ENCODE measurements at places on chromosomes 6 and 20.

- DNase-seq, result peak; percentile 33
Measured at GRCh38 chr6:68876792-68877493, 241.9 kb downstream of the ADGRB3 start.

- DNase-seq, result no peak
Measured at GRCh38 chr6:151637814-151638213, 144.0 kb downstream of the CCDC170 start.

DNA sequence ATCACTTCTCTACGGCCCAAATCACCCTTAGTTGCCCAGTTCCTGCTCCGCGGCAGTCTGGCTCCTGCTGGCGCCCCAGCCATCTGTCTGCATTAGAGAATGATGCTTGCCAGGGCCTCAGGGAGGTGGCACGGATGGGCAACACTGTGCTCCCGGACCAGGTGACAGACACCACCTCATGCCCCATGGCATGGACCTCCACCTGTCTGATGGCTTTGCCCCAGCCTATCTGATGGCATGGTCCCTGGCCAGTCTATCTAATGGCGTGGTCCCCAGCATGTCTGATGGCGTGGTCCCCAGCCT lies 18.8 kb upstream of the MRGBP start:
- DNase-seq, result no peak

- DNase-seq, result no peak
Measured at GRCh38 chr20:38346247-38346651, at the start of gene LBP. Gene LBP (plus strand): TSS chr20:38346482. CDS start chr20:38346517, 35 bp downstream.

DNA sequence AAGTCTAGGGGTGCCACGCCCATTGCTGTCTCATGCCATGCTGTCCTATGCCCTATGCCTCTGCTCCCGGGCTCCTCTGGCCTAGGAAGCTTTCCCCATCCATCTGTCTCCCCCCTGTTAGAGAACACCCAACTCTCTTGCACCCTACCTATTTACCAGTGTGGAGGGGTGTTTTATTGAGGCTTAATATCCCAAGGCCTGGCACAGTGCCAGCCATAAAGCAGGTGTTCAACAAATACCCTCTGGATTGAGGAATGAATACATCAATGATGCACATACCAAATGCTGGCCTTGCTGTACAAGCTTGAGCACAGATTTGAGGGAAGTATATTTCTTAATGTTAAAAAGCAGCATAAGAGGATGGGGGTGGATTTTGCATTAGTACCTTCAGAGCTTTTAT lies 38.3 kb downstream of the METTL24 start:
- DNase-seq, result no peak

DNA sequence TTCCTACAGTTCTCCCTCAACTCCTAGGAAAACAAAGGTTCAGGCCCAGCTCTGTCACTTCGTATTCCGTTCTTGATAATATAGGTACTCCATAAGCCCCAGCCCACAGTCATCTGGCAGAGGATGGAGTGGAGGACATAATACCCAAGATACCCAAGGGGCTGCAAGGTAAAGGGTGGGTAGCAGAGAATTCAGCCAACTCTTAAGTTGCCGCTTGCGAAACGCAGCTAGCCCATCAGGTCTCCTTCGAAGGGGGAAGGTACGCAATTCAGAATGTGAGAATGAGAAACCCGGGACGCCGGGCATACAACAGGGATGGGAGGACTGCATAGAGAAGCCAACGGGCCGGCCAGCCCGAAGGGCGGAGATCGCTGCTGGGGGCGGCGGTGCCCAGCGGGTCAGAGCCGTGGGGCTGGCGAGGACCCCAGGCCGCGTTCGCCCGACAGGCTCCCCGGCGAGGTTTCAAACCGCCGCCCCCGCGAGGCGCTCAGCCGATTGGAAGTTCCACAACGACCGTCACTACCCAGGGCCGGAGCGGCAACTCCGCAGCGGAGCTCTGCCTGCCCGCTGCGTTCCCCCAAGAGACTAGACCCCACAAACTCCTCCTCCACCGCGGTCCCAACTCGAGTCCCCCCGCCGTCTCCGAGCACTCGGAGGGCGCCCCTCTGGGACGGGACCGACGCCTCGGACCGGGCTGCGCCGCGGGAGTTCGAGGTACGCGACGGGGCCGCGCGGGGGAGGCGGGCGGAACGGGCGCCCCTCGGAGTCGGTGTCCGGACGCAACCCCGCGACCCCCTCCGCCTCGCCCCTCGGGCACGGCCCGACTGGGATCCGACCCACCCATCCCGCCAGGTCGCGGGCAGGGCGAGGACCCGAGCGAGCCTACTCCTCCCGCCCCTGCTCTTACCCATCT lies 911 bp downstream of the CDK19 start:
- peak; percentile 78 for DNase-seq

DNA sequence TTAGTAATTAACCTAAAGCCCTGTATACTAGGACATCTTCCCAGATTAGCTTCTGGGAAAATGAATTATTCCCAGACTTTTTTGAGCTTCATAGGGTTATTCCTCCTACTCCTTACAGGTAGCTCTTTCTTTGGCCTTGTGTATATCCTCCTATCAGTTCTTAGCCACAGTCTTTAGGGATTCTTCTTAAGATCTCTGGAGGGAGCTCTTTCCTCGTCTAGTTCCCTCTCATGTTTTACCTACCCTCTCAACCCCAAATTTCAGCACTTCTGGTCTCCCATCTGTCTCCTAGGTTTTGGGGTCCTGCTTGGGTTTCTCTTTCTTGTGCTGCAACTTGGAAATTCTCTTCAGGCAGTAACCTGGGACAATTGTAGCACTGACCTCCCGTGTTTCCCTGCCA lies 46.4 kb upstream of the SLC35B3 start:
- no peak for DNase-seq

DNA sequence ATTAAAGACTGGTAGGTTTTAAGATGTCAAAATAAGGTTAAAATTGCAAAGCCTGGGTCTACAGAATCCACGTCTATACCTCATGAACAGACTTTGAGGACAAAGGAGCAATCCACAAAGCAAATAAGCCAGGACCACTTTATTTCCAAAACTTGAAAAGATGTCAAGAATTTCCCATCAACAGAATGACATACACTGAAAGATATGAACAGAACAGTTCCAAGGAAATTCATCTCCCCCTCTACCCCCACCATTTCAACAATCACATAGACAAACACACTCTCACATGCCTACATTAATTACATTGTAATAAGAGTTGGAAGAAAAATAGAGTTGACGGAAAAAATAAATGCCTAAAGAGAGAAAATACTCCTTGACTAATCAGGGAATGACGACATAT lies 45.2 kb upstream of the NHSL1 start:
- no peak for DNase-seq

GRCh38 chr20:34512266-34512954 lies 3.8 kb upstream of the DYNLRB1 start:
- DNase-seq, result peak; percentile 42

GRCh38 chr6:122399348-122400120 lies at the start of gene HSF2:
Gene HSF2 (plus strand): TSS chr6:122399652. CDS start chr6:122399738, 86 bp downstream.
- DNase-seq, result peak; percentile 100

DNA sequence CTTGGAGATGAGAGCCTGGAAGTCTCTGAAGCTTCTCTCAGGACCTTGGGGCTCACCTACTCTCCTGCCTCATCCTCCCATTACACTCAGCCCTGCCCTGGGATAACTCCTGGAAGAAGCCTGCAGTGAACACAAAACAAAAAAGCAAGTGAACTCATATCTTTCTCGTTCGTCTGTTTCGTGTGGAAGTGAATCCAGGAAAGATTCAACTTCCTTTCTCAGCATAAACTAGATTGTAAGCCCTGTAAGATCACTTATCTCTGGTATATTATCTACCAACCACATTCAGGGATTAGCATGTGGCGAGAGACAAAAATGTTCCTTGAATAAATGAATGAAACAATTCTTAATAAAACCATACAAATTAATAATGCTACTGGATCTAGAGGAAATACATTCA lies 36.5 kb upstream of the FAM83C start:
- no peak for DNase-seq

DNA sequence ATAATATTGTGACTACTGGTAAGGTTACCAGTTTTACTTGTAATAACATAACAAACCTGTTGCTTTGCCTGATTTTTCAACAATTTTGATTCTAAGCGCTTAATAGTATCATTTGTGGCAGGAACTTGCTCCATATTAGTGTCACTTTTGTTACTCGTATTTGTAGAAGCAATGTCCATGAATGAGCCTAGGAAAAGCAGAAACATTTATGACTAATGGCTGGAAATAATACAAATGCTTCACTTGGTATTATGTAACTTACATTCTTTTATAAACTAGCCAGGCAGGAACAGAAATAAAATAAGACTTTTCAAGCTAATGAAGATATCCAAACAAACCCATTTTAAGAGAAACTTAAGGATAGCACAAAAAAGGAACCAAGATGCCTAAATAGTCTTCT lies 38.9 kb downstream of the MAP3K7 start:
- no peak for DNase-seq

DNA sequence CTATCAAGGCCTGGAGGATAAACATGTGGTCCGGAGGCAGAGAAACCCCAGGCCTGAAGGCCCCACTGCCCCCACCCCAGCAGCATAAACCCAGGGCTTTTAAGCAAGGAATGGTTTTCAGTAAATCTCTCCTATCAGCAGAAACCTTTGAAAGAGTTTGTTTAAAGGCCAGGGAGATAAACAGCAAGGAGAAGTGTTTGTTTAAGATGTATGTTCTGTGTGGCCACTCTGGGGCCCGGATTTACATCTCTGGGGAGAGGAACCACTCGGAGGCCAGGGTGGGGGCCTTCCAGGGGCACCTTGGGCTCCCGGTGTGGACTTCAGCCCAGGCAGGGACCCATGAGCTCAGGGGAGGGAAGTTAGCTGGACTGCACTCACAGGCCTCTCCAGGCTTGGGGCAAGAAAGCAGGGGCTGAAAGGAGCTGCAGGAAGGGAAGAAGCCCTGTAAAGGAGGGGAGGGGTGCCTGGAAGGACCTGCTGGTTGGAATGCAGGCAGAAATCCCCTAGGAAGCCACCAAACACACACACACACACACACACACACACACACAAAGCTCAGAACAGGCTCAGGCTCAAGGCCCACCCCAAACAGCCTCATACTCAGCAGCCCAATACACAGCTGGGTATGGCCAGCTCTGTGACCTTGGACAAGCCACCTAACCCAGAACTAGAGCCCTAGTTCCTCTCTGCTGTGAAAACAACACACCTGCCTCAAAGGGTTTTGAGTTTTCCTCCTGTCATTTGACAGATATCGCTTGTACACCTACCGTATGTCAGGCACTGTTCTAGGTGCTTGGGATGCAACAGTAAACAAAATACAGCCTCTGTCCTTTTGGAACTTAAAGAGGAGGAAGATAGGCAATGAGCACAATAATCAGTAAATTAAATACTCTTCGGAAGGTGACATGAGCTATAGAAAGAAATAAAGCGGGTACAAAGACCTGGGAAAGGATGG lies 26.2 kb upstream of the FOXP4 start:
- DNase-seq, result no peak

GRCh38 chr6:157244175-157244574 lies 79.1 kb downstream of the TMEM242 start:
- peak; percentile 75 for DNase-seq

DNA sequence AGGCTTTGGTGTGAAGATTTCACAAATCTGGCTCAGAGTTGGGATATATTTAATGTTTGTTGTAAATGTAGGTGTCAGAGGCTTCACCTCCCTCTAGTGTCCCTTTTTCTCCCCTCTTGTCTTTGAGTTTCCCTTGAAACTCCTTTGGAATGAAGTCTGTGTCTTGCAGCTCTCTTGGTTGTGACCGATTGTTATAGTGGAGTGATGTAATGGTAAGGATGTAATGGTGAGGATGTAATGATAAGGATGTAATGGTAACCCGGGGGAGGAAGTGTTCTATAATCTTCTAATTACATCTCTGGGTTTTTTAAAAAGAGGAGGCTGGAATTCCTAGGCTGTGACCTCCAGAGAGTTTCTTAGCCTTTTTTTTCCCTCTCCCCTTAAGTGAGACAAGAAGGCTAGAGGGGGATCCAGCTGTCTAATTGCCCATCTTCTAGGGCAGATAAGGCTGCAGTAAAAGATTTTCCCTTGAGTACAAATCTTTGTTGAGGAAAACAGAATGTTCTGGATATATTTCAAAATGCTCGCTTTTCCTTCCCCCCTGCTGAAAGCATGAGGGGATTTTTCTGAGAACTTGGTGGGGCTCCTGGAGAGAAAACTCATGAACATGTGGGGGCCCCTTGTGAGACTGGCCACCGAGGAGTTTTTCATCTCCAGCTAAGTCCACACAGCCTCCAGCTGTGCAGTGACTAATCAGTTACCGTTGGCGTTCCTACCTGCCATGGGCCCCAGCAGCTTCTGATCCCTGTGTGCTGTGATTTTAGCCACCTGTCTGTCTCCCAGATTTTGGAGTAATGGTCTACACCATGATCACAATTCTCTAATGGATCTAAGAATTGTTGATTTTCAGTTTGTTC lies 156.7 kb upstream of the PMEPA1 start:
- no peak for DNase-seq

- no peak for DNase-seq
Measured at GRCh38 chr20:5908981-5909380, 41.4 kb downstream of the TRMT6 start.

GRCh38 chr20:47796971-47797370 lies 11.7 kb upstream of the SULF2 start:
- DNase-seq, result no peak

- DNase-seq, result no peak
Measured at GRCh38 chr6:52536424-52536916, 40.4 kb downstream of the TRAM2 start.

DNA sequence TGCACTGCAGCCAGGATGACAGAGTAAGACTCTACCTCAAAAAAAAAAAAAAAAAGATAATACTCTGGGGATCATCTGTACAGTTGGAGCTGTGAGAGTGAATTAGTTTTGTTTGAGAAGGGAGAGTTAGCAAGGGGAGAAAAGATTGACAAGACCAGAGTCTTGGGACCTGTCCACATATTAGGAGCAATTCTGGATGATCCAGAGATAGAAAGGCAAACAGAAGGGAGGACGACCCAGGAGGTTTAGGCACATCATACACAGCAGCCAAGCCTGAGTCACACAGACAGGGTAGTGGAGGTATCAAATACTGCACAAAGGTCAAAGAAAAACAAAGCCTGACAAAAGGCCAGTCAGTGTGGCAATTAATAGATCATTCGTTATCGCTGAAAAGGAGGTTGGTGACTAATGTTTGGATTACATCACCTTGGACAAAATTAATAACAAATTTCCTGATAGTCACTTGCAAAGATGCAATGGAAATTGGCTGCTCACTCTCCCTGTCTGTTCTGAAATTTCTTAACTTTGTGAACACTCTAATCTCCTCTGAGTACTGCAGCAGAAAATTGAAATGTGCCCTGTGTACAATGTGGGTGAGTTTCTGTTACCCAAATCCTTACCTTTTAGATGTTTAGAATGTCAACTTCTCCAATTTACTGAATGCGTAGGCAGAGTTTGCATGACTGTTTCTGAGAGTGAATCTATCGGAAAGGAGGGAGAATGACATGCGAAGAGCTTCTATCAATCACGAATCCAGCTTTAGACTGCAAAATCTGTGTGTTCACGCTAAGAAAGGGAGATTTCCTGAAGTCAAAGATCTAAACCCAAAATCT lies 105.4 kb downstream of the TSHZ2 start:
- no peak for DNase-seq

- DNase-seq, result peak; percentile 8
Measured at GRCh38 chr20:41393705-41394066, 27.1 kb upstream of the EMILIN3 start.
